Adrenal gland (tissue), 19 donors: ENCODE measurements at places on chromosomes 16 and 17. TPM values are rescaled to one million over a fixed set of nuclear protein-coding genes. Genes with fewer than 3 reads are reported as not detected.

The EPN3 gene
- 84.0 TPM for total RNA-seq

The HS3ST6 gene
- total RNA-seq: not detected

The COPS3 gene
- 41.5 TPM for total RNA-seq

The GAS7 gene
- 32.7 TPM for total RNA-seq

The EVPL gene
- total RNA-seq: 0.61 TPM

The BCL6B gene
- total RNA-seq: 4.9 TPM

The CBX2 gene
- total RNA-seq: 0.56 TPM

The STARD3 gene
- total RNA-seq: 85.1 TPM

The SOST gene
- not detected for total RNA-seq
